ENCODE measurements at places on chromosomes 7 and 10. TPM values are rescaled to one million over a fixed set of nuclear protein-coding genes. Genes with fewer than 3 reads are reported as not detected.

Gene ACTR3C
- not detected for total RNA-seq

Gene SFMBT2
- 2.9 TPM for total RNA-seq

Gene RINT1
- total RNA-seq, result 13.5 TPM

Gene MYO3A
- total RNA-seq, result not detected

Gene DGKB
- total RNA-seq, result under 0.01 TPM

Gene MRPS24
- 98.7 TPM for total RNA-seq

Gene ASZ1
- total RNA-seq, result not detected

Gene CCDC3
- total RNA-seq, result 12.2 TPM

Gene GPC2
- not detected for total RNA-seq

Gene ADCYAP1R1
- not detected for total RNA-seq

Gene CALML3
- total RNA-seq, result not detected

Gene TCAF2
- 12.3 TPM for total RNA-seq

Gene INTS1
- total RNA-seq, result 52.8 TPM

Data from cardiac atrium fibroblast (primary cell).